ENCODE measurements at places on chromosomes 16 and 17. TPM values are rescaled to one million over a fixed set of nuclear protein-coding genes. Genes with fewer than 3 reads are reported as not detected.
A peak's percentile ranks its signal among the peaks of the same experiment; 100 is the strongest.

DNA sequence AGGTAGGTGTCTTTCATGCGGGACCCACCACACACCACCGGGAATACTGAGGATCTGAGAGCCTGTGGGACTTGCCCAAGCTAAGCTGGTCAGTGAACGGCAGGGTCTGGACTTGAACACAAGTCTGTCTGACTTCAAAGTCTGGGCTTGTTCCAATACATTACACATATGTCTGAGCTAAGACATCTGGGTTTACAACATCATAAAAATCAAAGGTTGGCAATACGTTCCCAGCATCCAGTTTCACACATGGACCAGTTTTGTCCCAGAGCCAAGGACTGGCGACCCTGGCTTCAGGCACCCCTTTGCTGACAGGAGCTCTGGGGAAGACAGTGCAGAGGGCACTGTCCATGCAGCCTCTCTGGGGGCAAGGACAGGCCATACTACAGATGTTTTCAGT is 27.9 kb upstream of the AXIN2 start:
- no peaks in the 10 kb centered on the region for H3K36me3 ChIP-seq
- no peak overlapping the region for H3K4me3 ChIP-seq
- no peaks in the 10 kb centered on the region for H3K27me3 ChIP-seq
- no peaks in the 10 kb centered on the region for H3K4me1 ChIP-seq

DNA sequence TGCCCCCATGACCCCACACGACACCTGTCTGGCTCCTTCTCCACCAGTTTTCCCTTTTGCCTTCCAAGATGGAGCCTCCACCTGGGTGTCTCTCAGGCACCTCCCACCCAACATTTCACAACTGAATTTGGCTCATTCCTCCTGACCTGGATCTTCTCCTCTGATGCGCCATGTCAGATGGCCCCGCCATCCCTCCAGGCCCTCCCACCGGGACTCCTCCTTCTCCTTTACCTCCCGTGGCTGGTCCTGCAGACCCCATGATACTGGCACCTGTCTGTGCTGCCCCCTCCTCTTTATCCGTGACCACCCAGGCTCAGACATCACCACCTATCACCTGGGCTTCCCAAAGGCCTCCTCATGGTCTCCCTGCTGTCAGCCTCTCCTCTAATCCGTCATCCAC is 4.7 kb downstream of the TRPV3 start:
- no peaks in the 10 kb centered on the region for H3K27me3 ChIP-seq
- DNase-seq: no peak
- no peak overlapping the region for H3K4me3 ChIP-seq
- H3K36me3 ChIP-seq: no peaks in the 10 kb centered on the region
- no peak overlapping the region for H3K27ac ChIP-seq
- no peaks in the 10 kb centered on the region for H3K4me1 ChIP-seq

DNA sequence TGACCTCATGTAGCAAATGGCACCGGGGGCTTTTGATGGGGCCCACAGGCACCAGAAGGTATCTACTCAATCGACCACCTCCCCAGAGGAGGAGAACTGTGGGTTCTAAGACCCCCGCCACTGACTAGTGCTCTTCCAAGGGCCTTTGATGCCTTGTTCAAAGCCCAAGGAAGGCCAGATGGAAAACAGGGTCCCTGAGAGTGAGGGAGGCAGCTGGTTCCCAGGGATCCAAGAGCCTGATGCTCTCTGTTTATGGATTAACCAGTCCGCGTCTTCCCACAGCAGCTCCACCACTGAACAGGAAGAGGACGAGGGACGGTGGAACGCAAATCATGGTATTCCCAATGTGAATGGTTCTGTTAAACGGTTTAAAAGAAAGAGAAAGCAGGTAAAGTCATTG is 7.6 kb downstream of the PHB1 start:
- no peaks in the 10 kb centered on the region for H3K27me3 ChIP-seq
- no peaks in the 10 kb centered on the region for H3K4me1 ChIP-seq
- no peak overlapping the region for H3K27ac ChIP-seq
- peaks cover 55% of the 10 kb centered on the region for H3K36me3 ChIP-seq
- DNase-seq: no peak
- no peak overlapping the region for H3K4me3 ChIP-seq

DNA sequence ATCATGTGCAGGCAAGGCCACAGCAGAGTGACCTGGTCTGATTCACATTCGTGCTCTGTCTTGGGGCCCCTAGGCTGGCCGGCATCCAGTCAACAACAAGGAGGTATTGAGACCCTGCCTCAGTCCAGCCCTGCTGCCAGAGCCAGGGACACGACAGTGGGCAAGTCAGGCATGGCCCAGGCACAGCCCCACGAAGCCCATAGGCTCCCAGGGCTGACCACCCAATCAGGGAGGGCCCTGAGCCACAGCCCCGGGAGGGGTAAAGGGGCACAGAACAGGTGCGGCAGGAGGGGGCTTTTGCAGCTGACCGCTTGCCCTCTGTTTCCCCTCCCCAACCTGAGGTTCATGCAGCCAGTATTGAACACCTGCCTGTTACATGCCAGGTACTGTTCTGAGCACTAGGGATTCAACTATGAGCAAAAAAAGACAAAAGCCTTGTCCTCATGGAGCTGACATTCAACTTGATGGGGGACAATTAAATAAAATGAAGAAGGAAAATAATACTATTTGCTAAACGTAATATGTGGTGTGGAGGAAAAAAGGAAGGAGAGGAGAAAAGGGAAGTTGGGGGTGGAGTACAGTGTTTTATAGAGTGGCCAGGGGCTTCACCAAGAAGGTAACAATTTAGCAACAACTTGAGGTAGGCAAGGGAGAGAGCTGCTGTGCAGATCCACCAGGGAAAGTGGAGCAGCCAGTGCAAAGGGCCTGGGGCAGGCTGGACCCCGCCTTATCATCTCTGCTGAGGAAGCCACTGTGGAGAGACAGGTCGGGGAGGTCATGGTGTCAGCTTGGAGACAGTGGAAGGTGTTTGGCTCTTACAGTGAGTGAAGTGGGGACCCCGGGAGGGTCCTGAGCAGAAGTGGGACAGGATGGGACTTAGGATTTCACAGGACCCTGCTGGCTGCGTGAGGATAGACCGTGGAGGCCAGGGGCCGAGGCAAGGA is 6.1 kb downstream of the DRC3 start:
- no peaks in the 10 kb centered on the region for H3K27me3 ChIP-seq
- no peak overlapping the region for H3K4me3 ChIP-seq
- H3K4me1 ChIP-seq: no peaks in the 10 kb centered on the region
- H3K27ac ChIP-seq: no peak overlapping the region

GRCh38 chr17:17725011-17725751 is 43.9 kb downstream of the RAI1 start:
- H3K27me3 ChIP-seq: no peaks in the 10 kb centered on the region
- DNase-seq: no peak
- peak overlapping the region; percentile 31 for H3K4me3 ChIP-seq
- H3K36me3 ChIP-seq: no peaks in the 10 kb centered on the region
- no peak overlapping the region for H3K27ac ChIP-seq
- peaks cover 48% of the 10 kb centered on the region for H3K4me1 ChIP-seq

- no peaks in the 10 kb centered on the region for H3K4me1 ChIP-seq
- no peak overlapping the region for H3K4me3 ChIP-seq
- H3K27ac ChIP-seq: no peak overlapping the region
- no peak for DNase-seq
- no peaks in the 10 kb centered on the region for H3K27me3 ChIP-seq
Measured at GRCh38 chr17:68564415-68565111, 36.6 kb downstream of the FAM20A start.

GRCh38 chr16:47037746-47038458 is 64.4 kb upstream of the DNAJA2 start:
- no peaks in the 10 kb centered on the region for H3K36me3 ChIP-seq
- peaks cover 3% of the 10 kb centered on the region for H3K27me3 ChIP-seq
- peak; percentile 47 for DNase-seq

DNA sequence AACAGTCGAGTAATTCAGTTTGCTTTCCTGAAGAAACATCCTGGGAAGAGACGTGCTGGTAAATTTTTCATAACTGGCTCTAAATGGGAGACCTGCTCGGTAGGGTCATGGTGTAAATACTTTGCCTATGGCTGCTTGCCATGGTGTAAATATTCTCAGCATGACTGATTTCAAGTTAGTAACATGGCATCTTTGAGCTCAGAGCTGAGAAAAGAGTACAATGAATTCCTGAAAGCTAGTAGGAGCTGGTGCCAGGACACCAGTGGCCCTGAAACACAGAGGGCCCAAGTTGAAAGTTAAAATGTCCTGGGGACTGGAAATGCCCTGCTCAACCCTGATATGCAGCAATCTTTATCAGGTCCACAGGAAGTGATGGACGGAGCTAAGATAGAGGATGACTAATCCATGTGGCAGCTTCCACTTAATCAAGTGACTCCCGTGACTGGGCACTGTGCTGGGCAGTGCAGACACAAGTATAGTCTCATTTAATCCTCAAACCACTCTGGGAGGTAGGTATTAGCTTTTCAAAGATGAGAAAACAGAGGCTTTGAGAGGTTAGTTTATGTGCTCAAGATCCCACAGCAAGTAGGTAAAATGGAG is 130.1 kb upstream of the ADAMTS18 start:
- no peak overlapping the region for H3K4me3 ChIP-seq
- H3K36me3 ChIP-seq: no peaks in the 10 kb centered on the region
- H3K27me3 ChIP-seq: no peaks in the 10 kb centered on the region
- peak overlapping the region; percentile 24 for H3K27ac ChIP-seq

- DNase-seq: no peak
- no peaks in the 10 kb centered on the region for H3K27me3 ChIP-seq
- H3K4me1 ChIP-seq: no peaks in the 10 kb centered on the region
- H3K36me3 ChIP-seq: no peaks in the 10 kb centered on the region
- no peak overlapping the region for H3K4me3 ChIP-seq
- no peak overlapping the region for H3K27ac ChIP-seq
Measured at GRCh38 chr17:72735048-72735447, 357.4 kb downstream of the SLC39A11 start.

- H3K27me3 ChIP-seq: no peaks in the 10 kb centered on the region
- H3K27ac ChIP-seq: no peak overlapping the region
- DNase-seq: no peak
- no peaks in the 10 kb centered on the region for H3K4me1 ChIP-seq
- no peak overlapping the region for H3K4me3 ChIP-seq
Measured at GRCh38 chr16:22317001-22317530, 19.9 kb downstream of the POLR3E start.

GRCh38 chr16:11748404-11749254 is 6.0 kb upstream of the TXNDC11 start:
- H3K4me3 ChIP-seq: no peak overlapping the region
- H3K36me3 ChIP-seq: peaks cover 39% of the 10 kb centered on the region
- no peak for DNase-seq
- H3K4me1 ChIP-seq: no peaks in the 10 kb centered on the region
- no peaks in the 10 kb centered on the region for H3K27me3 ChIP-seq
- no peak overlapping the region for H3K27ac ChIP-seq

The CASKIN1 gene
- total RNA-seq: 1.3 TPM

- no peaks in the 10 kb centered on the region for H3K4me1 ChIP-seq
- DNase-seq: no peak
- H3K36me3 ChIP-seq: no peaks in the 10 kb centered on the region
- no peak overlapping the region for H3K4me3 ChIP-seq
- H3K27me3 ChIP-seq: no peaks in the 10 kb centered on the region
- no peak overlapping the region for H3K27ac ChIP-seq
Measured at GRCh38 chr17:53924530-53925455, 102.1 kb downstream of the KIF2B start.

The CIITA gene
- total RNA-seq: not detected

DNA sequence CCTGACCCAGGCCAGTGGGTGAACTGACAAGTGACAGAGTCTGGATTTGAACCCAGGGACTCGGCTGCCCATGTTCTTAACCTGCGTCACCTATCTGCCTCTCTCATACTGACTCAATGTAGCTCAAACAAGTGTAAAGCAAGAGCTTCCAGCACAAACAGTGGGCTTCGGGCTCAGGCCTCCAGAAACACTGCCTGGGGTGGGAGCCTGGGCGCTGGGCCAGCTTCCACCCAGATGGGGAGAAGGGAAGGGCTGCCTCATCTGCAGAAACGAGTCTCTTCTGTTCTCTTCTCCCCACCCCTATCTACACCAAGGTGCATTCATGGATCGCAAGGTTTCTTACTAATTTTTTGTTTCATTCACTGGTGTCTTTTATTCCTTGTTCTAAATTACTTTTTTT is 1.3 kb downstream of the CDRT4 start:
- H3K27me3 ChIP-seq: no peaks in the 10 kb centered on the region
- no peak overlapping the region for H3K4me3 ChIP-seq
- no peaks in the 10 kb centered on the region for H3K36me3 ChIP-seq

The HAP1 gene
- total RNA-seq: 0.52 TPM

DNA sequence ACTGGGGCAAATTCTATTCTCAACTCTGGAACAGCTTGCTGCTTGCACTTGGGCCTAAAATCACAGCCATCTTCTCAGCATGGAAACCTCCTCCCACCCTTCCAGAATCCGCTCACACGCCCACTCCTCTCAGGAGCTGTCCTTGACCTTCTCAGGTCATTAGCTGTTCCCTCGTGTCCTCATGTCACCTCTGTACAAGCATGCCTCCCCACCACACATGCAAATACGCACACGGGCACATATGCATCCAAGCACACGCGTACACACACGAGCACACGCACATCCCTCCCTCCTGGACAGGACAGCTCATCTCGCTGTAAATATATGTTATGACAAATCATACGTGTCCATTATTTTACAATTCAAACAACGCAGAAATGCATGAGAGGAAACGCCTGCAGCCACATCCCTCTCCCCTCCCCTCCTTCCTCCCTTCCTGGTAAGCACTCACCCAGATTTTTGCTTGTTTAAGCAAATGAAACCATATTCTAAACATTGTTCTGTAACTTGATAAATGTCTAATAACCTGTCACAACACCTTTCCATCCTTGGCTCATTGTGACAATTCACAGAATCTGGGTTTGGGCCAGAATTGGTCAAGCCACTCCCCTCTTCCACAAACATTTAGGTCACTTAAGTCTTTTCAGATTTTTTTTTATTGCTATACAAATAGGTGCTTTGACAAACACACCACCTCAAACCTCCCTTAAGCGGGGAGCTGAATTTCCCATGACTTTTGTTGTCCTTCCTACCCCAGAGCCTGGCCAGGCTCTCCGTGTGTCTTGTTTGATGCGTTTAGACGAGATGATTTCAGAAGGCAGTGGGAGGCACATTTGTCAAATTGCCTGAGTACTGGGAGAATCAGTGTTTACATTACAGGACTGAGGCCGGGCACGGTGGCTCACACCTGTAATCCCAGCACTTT is 41.7 kb downstream of the DNAH17 start:
- H3K4me3 ChIP-seq: no peak overlapping the region
- no peak for DNase-seq
- no peak overlapping the region for H3K27ac ChIP-seq
- no peaks in the 10 kb centered on the region for H3K36me3 ChIP-seq
- H3K4me1 ChIP-seq: no peaks in the 10 kb centered on the region
- H3K27me3 ChIP-seq: no peaks in the 10 kb centered on the region

- H3K27ac ChIP-seq: no peak overlapping the region
- H3K36me3 ChIP-seq: no peaks in the 10 kb centered on the region
- DNase-seq: peak; percentile 90
- peaks cover 14% of the 10 kb centered on the region for H3K4me1 ChIP-seq
- no peaks in the 10 kb centered on the region for H3K27me3 ChIP-seq
Measured at GRCh38 chr17:65389949-65390348, 171.5 kb downstream of the AXIN2 start.

DNA sequence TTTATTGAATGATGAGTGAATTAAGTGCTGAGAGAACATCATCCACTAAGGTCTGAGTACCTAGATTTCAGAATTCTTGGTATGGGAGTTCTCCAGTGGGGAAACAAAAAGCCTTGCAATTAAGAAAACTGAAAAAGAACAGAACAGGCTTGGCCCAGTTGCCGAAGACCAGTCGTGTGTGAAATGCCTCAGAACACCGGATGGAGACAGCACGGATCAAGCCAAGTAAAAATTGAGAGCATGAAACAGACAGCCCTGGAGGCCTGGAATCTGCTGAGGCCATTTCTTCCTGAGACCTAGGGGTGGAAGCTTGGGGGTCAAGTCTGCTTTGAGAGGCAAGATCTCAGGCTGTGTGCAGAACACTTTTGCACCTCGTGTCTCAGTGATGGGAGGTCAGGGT is 43.3 kb downstream of the GRIN2A start:
- no peaks in the 10 kb centered on the region for H3K4me1 ChIP-seq
- H3K4me3 ChIP-seq: no peak overlapping the region
- no peak for DNase-seq
- no peaks in the 10 kb centered on the region for H3K27me3 ChIP-seq
- no peaks in the 10 kb centered on the region for H3K36me3 ChIP-seq
